ENCODE measurements at places on chromosomes 6 and 20.
A peak's percentile ranks its signal among the peaks of the same experiment; 100 is the strongest.

DNA sequence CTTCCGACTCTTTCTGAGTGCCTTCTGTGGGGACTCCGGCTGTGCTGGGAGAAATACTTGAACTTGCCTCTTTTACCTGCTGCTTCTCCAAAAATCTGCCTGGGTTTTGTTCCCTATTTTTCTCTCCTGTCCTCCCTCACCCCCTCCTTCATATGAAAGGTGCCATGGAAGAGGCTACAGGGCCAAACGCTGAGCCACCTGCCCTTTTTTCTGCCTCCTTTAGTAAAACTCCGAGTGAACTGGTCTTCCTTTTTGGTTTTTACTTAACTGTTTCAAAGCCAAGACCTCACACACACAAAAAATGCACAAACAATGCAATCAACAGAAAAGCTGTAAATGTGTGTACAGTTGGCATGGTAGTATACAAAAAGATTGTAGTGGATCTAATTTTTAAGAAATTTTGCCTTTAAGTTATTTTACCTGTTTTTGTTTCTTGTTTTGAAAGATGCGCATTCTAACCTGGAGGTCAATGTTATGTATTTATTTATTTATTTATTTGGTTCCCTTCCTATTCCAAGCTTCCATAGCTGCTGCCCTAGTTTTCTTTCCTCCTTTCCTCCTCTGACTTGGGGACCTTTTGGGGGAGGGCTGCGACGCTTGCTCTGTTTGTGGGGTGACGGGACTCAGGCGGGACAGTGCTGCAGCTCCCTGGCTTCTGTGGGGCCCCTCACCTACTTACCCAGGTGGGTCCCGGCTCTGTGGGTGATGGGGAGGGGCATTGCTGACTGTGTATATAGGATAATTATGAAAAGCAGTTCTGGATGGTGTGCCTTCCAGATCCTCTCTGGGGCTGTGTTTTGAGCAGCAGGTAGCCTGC lies 4.8 kb downstream of the PIM1 start:
- DNase-seq: no peak

DNA sequence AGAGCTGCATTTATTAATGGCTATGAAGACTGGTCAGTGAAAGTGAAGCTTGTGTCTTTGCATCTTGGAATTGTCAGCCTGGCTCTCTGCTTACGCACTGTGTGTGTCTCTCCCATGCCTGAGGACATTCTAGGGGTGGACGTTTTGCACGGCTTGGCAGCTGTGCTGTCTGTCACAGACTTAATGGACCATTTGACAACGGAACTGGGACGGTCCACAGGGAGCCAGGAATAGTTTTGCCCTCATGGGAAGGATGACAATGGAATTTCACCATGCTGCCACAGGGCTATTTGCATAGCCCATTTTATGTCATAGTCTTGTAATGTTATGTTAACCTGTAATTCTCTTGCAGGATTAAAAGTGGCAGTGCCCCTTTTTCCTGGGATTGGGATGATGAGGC lies 44.7 kb downstream of the OR2B6 start:
- DNase-seq: no peak

DNA sequence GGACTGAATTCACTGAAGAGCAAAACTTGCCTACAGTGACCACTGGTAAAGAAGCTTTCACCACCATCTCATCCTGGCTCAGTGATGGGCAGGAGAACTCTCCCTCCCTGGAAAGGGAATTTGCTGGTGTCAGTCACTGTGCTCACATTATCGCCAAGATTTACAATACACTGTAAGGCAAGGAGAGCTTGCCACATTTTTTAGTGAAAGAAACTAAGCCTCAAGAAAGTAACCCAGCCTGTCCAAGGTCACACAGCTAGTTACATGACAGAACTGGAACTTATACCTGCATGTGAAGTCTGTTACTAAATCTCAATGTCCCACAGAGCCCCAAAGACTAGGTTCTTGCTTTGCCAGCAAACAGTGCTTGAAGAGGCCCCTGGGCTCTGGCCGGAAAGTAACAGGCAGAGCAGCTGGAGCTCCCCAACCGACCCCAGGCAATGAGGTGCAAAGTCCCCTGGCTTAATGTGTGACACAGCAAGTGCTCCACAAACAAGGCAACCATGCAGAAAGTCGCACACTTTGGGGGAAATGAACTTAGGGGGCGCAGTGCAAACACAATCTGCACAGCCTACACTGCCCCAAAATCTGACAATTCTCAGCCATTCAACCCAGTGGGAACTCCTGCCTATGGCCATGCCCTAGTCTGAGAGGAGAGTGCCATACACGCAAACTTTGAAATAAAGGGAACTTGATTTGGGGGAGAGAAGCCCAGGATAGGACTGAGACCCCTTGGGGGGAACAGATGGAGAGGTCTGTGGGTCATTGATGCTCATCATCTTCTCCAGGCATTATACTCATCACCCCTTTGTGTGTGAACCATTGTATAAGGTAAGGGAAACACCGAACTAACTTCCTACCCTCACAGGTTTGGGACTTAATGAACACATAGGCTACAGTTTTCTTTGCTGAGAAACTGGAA lies 1.9 kb downstream of the BCL2L1 start:
- no peak for DNase-seq

DNA sequence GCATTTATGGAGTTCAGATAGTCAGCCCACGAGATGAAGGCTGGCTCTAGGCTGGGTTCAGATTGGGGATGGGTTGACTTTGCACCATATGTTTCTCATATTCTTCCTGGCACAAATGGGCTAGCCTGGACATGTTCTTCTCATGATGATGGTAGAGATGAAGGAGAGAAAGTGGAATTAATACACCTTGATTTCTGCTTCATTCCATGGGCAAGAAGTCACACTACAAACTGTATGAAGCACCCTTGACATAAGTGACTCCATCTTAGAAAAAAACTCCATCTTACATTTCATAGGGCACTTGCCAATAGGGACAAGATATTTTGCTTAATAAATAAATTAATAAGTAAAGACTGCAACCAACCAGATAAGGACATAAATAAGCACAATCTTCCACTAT lies 12.0 kb upstream of the CD83 start:
- DNase-seq: no peak

DNA sequence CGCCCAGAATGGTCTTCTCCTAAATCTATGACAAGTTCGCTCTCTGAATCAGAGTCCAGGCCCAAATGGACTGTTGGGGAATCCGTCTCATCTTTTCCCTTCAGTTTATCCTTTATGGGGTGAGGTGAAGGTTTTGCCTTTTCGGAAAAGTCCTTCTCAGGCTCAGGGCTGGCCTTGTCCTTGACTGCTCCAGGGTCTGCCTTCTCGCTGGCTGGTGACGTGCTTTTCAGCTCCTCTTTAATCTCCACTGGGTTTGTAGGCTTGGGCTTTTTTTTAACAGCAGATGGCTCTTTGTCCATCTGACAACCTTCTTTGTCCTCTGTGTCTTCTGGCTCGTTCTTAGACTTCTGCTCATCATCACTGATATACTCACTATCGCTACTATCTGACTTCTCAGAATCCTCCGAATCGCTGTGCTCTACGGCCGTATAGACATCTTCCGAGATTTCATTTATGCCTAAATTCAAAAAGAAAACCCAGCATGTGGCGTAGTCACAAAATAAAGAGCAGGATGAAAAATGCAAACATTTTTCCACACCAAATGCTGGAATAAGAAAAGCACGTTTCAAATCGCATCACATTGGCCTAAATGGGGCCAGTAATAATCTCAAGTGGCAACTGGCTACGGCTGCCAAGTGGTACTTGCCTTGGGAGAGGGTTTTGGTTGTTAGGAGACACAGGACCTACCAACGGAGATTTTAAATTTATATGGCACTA lies 110.3 kb downstream of the ZMYND8 start:
- DNase-seq: no peak

DNA sequence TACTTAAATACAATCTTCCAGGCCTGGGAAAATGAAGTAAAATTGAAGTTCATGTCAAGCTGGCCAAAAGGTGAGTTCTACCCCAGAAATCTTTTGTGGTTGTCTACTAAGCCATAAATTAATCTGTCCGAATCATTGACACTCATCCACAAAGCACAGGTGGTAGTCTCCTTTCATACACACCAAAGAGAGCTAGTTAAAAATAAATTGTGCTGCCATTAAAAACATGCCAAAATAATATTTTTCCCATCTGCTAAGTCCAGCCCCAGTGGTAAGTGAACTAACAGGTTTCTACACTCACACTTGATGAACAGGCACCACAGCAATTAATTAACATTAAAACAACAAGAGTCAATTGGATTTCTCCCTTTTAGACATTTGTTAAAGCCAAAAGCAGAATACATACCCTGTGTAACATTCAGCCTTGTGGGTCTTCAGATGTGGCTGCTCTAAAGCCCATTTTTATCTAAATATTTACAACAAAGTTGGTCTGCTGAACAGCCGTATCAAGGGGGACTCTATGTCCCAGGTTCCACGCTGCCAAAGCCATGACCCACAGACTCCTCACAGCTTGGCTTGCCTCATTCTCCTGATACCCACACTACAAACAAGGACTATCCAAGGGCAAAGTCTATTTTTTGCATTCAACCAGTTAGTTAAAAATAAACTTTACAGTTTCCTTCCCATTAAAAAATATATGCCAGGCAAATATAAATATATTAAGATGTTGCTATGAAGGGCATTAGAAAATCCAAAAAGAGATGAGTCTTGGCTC lies 490.4 kb downstream of the BMP2 start:
- DNase-seq: no peak

DNA sequence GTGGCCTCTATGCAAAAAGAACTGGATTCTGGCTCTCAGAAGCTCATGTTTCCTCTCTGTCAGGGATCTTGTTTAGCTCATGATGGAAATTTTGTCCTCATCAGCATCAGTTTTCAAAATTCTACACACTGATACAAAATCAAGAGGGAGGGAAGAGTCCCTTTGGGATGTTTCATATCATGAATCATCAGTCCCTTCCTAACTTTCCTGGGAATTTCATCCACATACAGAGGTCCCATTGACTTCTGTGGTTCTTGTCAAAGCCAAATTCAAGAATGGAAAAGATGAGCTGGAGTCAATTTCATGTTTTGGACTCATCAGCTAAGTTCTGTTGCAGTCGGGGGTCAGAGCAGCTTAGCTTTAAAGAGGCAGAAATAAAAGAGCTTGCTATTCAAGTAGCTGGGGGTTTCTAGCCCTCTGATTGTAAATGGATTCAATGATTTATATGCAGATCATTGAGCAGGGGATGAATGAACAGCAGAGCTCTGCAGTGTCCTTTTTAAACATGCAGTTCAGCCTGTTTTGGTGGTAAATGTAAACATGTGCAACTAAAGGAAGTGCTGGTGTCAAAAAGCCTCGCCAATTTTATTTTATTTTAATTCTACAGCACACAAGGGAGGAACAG lies 21.3 kb upstream of the TMEM14A start:
- DNase-seq: no peak

DNA sequence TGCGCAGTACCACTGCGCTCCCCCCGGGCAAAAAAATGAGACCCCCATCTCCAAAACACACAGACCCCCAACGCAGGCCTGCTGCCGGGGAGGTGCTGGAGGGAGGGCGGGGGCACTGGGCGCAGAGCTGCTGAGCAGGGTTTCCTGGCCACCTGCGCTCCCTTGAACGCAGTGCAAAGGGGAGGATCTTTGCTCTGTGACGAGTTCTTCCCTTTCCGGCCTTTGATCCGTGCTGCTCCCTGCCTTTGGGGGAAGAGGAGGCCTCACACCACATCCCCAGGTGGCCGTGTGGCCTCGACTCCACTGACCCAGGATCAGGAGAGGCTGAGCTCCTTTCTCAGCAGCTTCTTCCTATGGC lies 8.9 kb upstream of the COL20A1 start:
- DNase-seq: no peak

DNA sequence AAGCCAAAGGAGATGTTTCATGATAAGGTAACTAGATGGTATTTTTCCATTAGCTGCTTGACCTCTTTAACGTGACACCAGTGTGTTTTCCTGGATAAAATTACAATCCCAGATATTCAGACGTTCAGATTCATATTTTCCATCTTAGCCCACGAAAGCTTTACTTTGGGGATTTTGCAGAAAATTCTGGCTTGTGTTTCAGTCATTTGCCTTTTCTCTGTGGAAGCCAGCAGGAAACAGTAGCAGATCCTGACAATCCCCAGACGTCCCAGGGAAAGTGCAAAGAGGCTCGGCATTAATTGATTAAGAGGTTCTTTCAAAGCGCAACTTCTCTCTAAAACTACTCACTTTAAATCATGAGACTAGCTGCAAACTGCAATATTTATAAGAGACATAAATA lies 243.6 kb downstream of the UST start:
- DNase-seq: no peak

GRCh38 chr6:98836025-98836961 lies 1.9 kb downstream of the POU3F2 start:
- no peak for DNase-seq

DNA sequence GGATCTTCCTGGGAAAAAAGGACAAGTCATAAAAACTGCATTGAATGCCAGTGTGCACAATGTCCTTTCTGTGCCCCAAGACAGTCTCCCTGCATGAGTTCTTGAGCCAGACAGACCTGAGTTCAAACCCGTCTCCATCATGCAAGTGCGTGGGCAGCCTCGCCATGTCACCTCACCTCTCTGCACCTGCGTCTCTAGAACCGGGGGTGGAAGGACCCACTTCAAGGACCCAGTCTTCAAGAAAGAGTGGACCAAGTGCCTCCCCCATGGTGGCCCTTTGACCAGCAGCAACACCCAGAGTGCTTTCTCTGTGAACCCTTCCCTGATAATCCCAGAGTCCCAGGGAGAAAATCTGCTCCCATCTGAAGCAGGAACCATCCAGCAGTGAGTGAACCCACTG lies 23.5 kb upstream of the ANGPT4 start:
- no peak for DNase-seq

DNA sequence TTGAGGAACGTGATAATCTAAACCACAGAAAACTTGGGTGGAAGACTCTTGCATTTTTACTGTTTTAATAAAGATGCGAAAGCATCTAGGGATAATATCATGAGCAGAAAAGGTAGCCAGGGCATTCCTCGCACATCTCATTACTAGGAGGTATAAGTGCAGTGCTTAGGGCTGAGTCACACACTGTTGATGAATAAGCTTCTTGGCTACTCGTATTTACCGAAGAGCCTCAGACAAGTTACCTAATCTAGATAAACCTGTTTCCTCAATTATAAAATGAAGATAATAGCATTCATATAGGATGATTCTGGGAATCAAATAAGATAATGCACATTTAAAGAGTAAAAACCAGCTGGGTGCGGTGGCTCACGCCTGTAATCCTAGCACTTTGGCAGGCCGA lies 780 bp upstream of the KIAA0319 start:
- peak; percentile 67 for DNase-seq

GRCh38 chr6:106939208-106939607 lies 35.3 kb downstream of the CD24 start:
- DNase-seq: no peak

DNA sequence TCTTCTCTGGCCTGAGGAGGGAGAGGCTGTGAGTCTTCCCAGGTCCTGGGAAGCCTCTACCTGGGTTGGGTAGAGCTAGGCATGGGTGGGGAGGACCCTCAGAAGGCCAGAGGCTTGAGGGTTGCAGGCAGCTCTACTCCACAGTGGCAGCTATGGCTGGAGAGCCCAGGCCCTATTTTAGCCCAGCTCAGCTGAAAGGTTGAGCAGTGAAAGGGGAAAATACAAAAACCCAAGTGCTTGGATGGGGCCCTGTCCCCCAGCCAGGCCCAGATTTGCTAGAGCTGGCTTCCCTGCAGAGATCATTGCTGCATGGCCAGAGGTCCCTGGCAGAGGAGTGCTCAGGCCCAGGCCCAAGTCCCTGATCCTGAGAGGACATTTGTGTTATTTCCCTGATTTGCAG lies 45.7 kb downstream of the SUN5 start:
- DNase-seq: no peak

Measured in ACHN (cell line).